Stimulated activated CD4-positive, alpha-beta T cell treated with anti-CD3 and anti-CD28 coated beads, Interleukin-2, amount 100 ng/mL, for 48 hours (primary cell): ENCODE measurements at places on chromosomes 4 and X.

GRCh38 chrX:24097741-24098260, 43.0 kb downstream of the EIF2S3 start:
- DNase-seq = no peak

GRCh38 chrX:154419189-154419588, 7.8 kb downstream of the TAFAZZIN start:
- DNase-seq = no peak

DNA sequence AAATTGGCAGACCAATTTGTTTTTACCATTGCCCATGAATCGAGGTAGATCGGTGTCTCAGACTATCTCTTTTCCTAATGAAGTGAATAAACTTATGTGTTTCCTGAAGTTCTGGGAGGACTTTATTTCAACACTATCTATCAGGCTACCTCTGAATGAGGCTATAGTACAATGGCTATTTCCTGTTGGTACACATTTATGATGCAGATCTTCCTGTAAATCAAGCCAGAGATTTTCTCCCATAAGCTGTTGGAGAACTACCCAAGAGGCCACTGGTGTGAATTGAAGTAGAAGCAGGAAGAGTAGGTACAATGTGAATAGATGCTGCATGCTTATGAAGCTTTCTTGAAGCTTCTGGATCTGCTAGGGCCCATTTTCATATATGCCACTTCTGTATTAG, 16.0 kb downstream of the TXK start:
- no peak for DNase-seq

DNA sequence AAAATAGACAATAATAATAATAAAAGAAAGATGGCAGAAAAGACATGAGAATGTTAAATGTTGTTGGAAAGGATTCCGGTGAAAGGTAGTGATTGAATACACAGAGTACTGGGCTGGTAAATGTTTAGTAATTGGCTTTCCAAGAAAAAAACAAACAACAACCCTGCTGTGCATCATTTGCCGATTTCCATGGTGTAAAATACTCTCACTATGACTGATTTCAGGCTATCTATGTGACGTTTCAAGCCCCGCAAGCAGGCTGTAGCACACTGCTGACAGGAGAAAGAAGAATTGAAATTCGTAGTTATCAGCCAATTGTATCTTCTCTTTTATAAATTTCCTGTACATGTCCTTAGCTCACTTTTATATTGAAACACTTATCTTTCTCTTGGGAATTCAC, 13.6 kb upstream of the SEPTIN6 start:
- DNase-seq = no peak

DNA sequence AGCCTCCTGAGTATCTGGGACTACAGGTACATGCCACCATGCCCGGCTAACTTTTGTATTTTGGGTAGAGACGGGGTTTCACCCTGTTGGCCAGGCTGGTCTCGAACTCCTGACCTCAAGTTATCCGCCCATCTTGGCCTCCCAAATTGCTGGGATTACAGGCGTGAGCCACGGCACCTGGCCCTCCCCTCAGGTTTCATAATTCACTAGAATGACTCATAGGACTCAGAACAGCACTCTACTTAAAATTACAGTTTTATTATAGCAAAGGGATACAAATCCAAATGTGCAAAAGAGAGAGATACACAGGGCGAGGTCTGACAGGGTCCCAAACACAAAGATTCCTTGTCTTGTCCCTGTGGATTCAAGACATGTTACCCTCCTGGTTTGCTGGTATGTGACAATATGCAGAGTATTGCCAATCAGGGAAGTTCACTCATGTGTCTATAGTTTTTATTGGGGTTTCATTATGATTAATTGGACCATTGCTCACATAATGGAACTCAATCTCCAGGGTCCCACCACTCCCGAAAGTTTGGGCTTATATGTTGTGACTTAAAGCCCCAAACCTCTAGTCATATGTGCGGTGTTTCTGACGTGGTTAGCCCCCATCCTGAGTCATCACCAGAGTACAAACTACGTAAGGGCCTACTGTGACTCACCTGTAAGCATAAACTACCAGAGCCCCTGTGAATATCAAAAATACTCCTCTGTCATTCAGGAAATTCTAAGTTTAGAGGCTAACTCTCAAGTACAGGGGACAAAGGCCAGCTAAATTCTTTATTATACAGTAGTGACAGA, 5.2 kb downstream of the YIPF6 start:
- DNase-seq = peak; percentile 43

DNA sequence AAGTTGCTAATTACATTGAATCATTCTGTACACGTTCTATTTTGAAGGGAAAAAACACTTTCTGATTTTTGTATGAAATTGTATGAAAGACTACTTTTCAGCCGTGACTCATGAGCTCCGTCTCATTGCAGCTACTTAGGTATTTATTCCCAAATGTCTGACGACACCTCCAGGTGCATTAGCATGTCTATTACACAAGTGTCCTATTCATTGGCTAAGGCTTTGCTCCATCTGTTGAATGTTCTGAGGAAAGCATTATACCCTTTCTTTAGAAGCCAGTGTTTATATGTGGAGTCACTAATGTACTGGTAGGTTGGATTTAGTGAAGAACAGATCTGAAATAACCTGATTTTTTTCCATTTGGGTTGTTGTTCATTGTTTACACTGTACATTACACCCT, 51.8 kb downstream of the MAP7D3 start:
- DNase-seq = no peak

- DNase-seq = no peak
Measured at GRCh38 chr4:932713-933070, 432 bp downstream of the TMEM175 start.

GRCh38 chr4:153152501-153153338, 51.5 kb upstream of the TRIM2 start:
- peak; percentile 63 for DNase-seq

- no peak for DNase-seq
Measured at GRCh38 chr4:77015390-77015789, 60.4 kb downstream of the CCNI start.

DNA sequence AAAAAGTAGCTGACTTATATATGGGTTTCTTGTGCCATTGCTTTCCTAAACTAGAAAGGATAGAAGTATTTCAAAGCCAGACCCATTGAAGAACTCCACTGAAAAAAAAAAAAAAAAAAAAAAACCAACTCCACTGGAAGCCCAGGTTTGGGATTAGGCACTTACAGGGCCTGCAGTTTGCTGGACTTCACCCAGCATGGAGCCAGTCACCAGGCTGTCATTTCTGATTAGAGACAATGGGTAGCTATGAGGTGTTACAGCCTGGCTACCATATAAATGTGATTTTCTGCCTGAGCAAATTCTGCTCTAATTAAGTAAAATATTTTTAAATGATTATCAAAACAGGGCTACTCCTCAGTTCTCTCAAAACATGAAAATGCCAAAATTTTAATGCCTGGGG, 49.5 kb downstream of the HS6ST2 start:
- no peak for DNase-seq

- DNase-seq = no peak
Measured at GRCh38 chr4:61210186-61210939, 10.2 kb downstream of the ADGRL3 start.

DNA sequence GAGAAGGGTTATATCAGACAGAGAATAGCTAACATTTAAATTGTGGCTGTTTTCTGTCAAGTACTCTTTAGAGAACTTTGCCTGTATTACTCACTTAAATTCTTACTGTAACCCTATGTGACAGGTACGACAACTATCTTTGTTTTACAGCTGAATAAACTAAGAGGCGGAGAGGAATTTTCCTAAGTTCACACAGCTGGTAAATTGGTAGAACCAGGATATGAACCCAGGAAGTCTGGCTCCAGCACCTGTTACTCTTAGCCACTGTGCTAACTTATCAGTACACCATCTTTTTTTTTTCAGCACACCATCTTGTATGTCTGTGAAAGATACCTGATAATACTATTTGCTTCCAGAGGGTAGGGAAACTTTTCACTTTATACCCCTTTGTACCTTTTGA, 2.0 kb upstream of the SYP start:
- no peak for DNase-seq

- DNase-seq = no peak
Measured at GRCh38 chrX:70476934-70477733, 32.5 kb downstream of the DLG3 start.
